ENCODE measurements at places on chromosomes 2 and 18. TPM values are rescaled to one million over a fixed set of nuclear protein-coding genes. Genes with fewer than 3 reads are reported as not detected.

IL1A gene
- total RNA-seq, result 0.17 TPM

DNA sequence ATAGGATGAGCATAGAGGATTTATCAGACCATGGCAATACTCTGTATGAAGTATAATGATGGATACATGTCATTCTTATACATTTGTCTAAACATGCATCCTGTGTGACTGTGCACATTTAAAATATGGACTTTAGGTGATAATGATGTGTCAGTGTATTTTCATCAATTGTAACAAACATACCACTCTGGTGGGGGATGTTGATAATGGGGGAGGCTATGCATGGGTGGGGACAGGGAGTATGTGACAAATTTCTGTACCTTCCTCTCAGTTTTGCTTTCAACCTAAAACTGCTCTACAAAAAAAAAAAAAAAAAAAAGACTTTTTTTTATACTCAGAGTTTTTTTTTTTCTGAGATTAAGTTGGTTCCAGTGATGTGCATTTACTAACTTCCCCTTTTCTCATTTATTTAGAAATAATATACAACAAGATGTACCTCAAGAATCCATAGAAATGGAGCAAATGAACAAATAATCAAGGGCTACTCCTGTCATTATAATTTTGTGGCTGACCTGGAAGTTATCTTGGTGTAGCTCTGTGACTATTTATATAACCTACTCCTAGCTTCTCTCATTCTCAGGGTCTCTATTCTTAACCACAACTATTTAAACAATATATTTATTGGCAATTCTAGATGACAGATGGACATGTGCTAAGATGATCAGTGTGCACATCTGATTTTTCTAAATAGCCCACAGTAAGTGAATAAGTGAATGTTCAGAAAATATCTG is 108.9 kb upstream of the ITGA4 start:
- no peak for DNase-seq

DNA sequence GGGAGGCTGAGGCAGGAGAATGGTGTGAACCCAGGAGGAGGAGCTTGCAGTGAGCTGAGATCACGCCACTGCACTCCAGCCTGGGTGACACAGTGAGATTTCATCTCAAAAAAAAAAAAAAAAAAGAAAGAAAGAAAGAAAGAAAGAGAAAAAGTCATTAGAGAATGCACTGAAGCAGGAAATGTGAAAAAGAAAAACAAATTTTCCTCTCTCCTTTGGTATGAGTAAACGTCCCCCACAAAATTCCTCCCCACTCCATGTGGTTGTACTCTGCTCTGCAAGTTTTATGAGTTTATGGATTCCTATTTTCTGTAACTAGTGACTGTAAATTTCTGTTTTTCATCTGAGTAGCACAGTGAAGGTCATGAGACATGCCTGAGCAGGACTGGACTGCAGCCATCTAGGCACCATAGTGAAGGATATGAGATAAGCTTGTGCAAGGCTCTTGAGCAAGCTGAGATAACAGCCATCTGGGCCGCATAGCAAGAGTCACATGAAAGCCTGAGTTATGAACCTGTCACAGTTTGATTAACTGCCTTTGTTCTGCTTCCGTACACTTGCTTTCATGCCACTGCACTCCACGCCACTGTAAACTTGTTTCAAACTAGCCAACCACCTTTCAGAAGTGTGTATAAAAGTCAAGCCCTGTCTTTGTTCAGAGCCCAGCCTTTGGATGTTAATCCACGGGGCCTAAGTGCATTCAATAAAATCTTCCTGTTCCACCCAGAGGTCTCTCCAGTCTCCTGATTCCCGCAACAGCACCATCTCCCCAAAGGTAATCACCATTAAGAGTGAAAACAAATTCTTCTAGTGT is 50.2 kb downstream of the SKA1 start:
- DNase-seq, result peak; percentile 90

DNA sequence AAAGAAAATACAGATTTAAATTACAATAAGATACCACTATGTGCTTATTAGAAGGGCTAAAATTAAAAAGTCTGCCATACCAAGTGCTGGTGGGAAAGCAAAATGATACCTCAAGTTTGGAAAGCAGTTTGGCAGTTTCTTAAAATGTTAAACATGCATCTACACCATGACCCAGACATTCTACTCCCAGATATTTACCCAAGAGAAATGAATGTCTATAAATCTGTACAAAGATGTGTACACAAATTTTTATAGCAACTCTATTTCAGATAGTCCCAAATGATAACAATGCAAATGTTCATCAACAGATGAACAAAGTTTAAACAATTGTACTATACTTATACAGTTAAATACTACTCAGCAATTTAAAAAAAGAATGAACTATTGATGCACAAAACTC is 7.1 kb upstream of the DSG4 start:
- no peak for DNase-seq

RAMP1 gene
- total RNA-seq, result 16.4 TPM

- DNase-seq, result no peak
These were observed 4.1 kb downstream of the MTA3 start for GRCh38 chr2:42572297-42573081.

DNA sequence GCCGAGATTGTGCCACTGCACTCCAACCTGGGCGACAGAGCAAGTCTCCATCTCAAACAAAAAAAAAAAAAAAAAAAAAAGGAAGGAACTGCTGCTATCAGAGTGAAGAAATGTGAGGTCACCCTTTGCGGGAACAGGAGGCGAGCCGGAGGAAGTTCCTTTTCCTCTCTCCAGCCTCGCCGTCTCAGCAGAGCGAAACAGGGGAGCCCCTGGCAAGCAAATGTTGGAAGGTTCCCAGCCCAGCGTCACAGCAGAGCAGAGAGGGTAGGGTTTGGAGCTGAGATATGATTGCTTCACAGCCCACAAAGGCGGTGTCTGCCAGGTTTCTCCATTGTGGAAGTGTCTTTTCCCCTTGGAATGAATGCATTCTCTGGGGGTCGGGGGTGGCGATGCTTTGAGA is 28.5 kb downstream of the SLC20A1 start:
- peak; percentile 39 for DNase-seq

- no peak for DNase-seq
These were observed 2.2 kb downstream of the CYS1 start for GRCh38 chr2:10078001-10078400.

DNA sequence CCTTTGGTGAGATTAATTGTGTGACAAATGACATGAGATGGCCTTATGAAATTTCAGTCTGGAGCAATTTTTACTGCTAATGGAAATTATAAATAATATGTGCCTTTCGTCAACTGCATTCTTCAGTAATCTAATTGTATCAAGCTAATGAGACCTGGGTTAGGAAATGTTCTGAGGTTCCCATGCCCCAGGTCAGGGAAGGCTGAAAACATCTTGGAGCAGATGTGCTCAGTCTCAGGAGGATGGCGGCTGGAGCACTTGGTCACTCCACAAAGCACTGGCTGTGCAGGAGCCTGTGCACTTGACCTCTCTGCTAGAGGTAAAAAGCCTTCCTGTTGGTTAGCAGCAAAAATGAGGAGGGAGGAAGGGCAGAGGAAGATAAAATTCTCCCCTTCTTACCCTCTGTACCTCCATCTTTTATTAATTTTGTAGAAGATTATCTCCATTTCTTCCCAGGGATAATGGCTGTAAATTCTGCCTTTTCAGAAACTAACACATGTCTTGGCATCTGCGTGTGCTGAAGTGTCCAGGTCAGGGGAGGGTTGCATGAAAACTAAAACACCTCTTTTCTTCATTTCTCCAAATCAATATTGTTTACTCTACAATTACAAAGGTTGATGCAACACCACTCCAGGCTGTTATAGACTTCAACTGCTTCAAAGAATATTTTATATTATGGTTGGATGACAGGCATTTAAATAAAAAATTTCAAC is 1606.4 kb upstream of the ACVR2A start:
- no peak for DNase-seq

DNA sequence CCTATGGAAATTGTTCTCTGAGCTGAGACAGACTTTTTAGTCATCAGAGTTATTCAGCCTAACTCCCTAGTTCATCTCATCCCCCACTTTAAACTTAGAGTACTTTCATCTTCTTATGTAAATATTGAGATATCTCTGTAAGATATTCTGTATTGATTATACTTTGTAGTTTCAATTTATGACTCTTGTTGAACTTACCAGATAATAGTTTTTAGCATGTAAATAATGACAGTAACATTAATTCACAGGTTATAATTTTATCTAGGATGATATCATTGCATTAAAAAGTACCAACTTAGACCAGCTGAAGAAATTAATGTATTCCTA is 14.8 kb upstream of the EIF2AK2 start:
- no peak for DNase-seq

SELENOI gene
- total RNA-seq, result 13.1 TPM

DNA sequence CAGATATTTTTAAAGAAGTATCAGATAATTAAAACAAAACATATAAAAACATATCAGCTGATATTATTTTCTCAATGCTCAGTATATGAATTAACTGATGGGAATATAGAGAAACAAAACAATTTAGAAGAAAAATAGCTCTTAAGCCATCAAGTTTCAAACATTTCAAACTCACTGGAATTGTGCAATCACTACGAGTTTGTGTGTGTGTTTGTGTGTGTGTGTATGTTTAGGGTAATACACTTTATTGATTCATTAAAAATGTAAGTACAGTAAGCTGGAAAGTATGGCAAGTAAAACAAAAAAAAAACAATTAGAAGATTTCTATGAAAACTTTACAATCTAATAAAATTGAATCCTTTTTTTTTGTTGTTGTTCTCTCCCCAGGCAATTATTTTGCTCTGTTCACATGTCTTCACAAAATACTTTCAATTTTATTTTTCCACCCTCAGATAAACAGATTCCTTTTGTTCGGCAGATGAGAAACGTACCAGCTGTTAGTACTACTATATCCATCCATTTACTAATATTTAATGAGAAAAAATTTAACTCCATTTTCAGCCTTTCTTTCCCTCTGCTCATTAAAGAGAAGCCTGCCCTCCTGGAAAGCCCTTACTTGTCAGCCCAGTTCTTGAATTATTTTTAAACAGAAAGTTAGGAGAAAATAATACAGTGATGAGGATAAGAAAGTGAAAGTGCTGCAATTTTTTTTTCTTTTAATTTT is 87.6 kb downstream of the SLC8A1 start:
- DNase-seq, result no peak

- no peak for DNase-seq
These were observed 7.8 kb upstream of the LTBP1 start for GRCh38 chr2:32938934-32939333.
